ENCODE measurements at places on chromosomes 12 and 14. TPM values are rescaled to one million over a fixed set of nuclear protein-coding genes. Genes with fewer than 3 reads are reported as not detected.
A peak's percentile ranks its signal among the peaks of the same experiment; 100 is the strongest.

DNA sequence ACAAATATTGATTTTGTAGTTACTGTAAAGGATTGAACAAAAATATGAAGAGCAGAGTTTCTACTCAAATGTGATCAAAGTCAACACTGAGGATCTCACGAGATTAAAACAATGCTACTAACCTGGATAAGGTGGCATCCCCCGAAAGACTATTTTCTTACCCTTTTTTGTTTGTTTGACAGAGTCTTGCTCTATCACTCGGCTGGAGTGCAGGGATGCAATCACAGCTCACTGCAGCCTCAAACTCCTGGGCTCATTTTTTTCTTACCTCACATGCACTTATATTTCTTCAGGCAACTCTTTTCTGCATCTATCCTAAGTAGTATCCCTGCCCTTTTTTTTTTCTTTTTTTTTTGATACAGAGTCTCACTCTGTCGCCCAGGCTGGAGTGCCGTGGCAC lies 109.2 kb downstream of the VEZT start:
- no peak overlapping the region for H3K27ac ChIP-seq
- DNase-seq, result no peak
- no peaks in the 10 kb centered on the region for H3K4me1 ChIP-seq
- H3K27me3 ChIP-seq, result no peaks in the 10 kb centered on the region
- H3K36me3 ChIP-seq, result no peaks in the 10 kb centered on the region
- no peak overlapping the region for H3K4me3 ChIP-seq

- H3K36me3 ChIP-seq, result no peaks in the 10 kb centered on the region
- H3K4me3 ChIP-seq, result no peak overlapping the region
- H3K4me1 ChIP-seq, result no peaks in the 10 kb centered on the region
- H3K27me3 ChIP-seq, result no peaks in the 10 kb centered on the region
Observed at GRCh38 chr12:92593734-92594402, 108.9 kb upstream of the PLEKHG7 start.

DNA sequence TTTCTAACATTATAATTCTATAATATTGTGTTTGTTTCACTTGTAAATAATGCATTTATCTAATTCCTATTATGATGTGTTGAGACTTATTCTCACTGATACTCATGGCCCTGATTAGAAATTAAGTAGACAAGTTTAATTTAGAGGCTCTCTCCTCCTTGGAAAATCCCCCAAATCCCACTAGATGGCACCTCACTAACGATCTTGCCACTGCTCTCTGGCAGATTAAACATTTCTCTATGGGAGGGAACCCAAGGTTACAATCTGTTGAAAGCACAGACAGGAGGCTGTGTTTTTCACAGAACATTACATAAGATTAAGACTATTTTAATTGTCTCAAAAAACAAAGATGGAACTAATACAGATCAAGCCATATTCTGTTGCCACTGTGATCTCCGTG lies 318.7 kb downstream of the LRFN5 start:
- H3K4me3 ChIP-seq, result no peak overlapping the region
- H3K27me3 ChIP-seq, result no peaks in the 10 kb centered on the region
- no peak overlapping the region for H3K27ac ChIP-seq
- no peak for DNase-seq

GRCh38 chr12:56260921-56261320 lies 2.7 kb upstream of the ANKRD52 start:
- DNase-seq, result no peak
- peaks cover 12% of the 10 kb centered on the region for H3K4me1 ChIP-seq
- H3K27ac ChIP-seq, result no peak overlapping the region

DNA sequence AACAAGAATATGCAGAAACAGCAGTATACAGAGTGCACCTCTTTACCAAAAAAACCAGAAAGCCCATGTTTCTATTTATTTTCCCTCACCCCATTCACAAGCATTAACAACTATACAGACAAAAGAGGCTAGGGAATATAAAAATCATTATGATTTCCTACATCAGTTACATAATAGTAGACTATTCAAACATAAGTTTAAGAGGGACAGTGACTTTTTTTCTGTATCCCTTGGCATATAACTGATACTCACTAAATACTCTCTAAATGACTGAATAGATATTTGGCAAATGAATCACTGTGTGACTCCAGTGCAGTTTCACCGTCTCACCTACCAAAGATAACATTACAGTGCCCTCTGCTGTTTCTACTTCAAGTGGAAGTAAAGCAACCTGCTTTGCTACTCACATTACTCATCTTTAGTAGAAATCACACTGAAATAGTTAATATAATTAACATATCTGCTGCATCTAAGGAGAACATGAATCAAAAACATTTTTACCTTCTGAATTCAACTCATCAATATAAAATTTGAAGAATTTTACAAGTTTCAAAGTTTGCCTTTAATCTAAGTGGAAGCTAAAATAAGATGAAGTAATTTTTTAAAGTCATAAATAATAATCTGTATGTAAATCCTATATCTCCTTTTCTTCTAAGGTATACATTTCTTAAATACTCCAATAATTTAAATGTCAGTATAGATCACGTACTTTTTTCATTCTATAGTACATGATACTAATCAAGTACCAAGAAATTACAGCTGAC lies 103.8 kb downstream of the OSBPL8 start:
- no peak overlapping the region for H3K4me3 ChIP-seq
- H3K4me1 ChIP-seq, result no peaks in the 10 kb centered on the region
- H3K27ac ChIP-seq, result no peak overlapping the region
- no peaks in the 10 kb centered on the region for H3K27me3 ChIP-seq
- no peaks in the 10 kb centered on the region for H3K36me3 ChIP-seq
- DNase-seq, result no peak

DNA sequence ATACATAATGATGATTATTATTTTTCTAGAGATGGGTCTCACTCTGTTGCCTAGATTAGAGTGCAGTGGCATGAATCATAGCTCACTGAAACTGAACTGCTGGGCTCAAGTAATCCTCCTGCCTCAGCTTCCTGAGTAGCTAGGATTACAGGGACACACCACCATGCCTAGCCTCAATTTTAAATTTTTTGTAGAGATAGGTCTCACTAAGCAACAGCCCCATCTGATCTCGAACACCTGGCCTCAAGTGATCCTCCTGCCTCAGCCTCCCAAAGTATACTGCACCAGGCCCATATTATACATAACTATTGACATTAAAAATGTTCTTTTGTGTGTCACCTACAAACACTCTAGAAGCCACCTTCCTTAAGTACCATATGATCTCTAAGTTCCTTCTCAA lies 3.4 kb downstream of the TXNRD1 start:
- peak overlapping the region; percentile 71 for H3K27ac ChIP-seq
- H3K4me3 ChIP-seq, result no peak overlapping the region
- H3K4me1 ChIP-seq, result peaks cover 6% of the 10 kb centered on the region
- H3K27me3 ChIP-seq, result no peaks in the 10 kb centered on the region
- no peak for DNase-seq

DNA sequence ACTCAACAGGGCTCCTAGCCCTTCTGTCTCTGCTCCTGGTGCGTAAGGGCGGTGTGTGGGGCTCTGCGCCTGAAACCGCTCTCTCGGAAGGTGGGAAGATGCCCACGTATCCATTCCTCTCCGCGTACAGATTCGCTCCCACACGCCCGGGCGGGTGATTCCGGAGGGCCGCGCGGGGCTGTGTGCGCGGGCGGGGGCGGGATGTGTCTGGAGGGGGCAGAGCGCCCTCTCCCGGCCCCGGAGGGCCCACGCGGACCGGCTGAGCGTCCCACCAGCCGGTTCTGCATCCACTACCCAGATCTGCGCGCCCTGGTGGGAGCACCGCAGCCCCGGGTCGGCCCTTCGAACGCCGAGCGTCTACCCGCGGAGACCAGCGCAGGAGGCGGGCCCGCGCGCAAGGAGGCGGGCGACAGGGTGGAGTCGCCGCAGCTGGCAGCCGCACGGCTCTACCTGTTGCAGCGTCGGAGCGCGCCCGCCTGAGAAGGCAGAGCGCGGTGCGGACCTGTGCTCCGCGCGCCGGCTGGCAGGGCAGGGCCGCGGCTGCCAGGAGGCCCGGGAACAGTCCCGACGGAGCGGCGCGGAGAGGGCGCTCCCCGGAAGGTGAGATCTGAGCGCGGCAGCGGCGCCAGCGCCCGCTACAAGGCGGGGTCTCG lies 1.4 kb upstream of the KCNK13 start:
- no peak overlapping the region for H3K27ac ChIP-seq
- no peak for DNase-seq
- H3K4me1 ChIP-seq, result peaks cover 6% of the 10 kb centered on the region
- H3K36me3 ChIP-seq, result no peaks in the 10 kb centered on the region
- peak overlapping the region; percentile 54 for H3K4me3 ChIP-seq

LGALS3 gene
- total RNA-seq, result 293 TPM

KLRC1 gene
- 8.3 TPM for total RNA-seq

RASSF9 gene
- total RNA-seq, result 2.9 TPM

PLXNC1 gene
- total RNA-seq, result 8.2 TPM

SLC39A9 gene
- 92.3 TPM for total RNA-seq

OR6C1 gene
- total RNA-seq, result not detected

KRT73 gene
- not detected for total RNA-seq

CBLN3 gene
- total RNA-seq, result 3.8 TPM
